ENCODE measurements at places on chromosomes 7 and 10.

DNA sequence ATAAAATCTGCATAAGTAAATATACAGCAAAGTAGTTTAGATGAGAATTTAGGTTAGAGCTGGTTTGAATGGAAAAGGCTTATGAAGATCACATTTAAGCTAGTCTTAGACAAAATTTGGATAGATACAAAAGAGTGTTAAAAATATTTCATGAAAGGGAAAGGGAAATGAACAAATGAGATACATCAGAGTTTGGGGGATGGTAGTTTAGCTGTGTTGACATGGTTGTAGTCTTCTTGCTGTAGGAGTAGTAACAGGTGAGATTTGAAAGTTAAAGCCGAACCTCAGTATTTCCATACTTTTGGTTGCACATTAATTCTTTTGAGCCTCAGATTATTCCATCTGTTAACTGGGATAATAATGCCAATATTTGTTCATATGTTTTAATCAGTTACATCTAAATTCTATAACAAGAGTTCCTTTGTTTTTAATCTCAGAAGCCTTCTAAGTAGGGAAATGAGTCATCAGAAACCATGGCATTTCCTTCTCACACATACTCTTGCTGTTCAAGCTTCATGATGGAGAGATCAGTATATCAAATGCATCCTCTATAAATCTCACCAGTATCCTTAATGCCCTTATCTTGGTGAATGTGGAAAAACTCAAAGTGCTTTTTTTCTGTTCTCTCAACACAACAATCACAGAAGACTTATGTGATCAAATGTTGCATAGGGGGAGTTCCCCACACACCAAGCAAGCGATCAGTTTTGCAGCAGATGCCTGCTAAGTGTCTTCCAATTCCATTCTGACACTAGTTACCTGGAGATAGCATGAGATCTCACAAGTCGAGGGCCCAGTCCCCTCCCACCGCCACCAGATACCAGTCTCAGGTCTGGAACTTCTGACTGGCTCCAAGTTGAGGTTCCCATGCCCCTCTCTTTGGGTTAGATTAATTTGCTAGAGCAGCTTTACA lies 84.7 kb downstream of the MAPK8 start:
- no peak for DNase-seq

GRCh38 chr7:149415391-149416071 lies 45.3 kb downstream of the ZNF777 start:
- DNase-seq: no peak

DNA sequence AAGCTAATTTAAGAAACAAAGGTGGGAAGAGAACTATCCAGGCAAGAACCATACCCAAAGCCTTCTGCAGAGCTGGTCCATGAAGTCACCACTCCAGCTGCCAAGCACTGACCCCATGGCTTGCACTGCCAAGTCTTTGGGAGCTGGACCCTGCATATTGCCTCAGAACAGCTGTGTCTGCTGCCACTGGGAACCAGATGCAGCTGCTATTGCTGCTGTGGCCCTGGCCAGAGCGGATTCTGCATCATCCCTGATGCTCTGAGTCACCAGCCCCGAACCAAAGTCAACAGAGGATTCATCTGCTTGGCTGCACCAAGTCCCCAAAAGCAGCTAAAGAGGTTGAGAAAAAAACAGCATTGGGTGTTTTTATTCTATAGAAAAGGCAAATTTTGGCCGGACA lies 39.2 kb upstream of the GSAP start:
- DNase-seq: no peak

DNA sequence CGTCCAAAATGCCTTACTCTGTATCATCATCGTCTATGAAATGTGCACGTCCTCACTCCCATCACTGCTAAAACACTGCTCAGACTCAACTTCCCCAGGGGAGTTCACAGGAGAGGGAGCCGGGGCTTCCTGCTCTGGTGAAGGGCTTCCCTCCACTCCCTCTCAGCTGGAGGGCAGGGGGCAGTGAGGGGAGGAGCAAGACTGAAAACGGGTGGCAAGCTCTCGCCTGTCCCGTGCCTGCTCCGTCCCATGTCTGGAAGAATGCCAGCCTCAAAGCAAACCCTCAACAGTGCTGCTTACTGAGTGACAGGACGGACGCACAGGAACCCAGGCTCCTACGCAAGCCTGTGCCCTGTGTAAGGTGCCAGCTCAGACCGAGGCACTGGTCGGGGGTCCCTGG lies 25.1 kb downstream of the PRKAG2 start:
- DNase-seq: no peak

GRCh38 chr7:154953006-154953684 lies 49.8 kb downstream of the PAXIP1 start:
- DNase-seq: peak; percentile 79

DNA sequence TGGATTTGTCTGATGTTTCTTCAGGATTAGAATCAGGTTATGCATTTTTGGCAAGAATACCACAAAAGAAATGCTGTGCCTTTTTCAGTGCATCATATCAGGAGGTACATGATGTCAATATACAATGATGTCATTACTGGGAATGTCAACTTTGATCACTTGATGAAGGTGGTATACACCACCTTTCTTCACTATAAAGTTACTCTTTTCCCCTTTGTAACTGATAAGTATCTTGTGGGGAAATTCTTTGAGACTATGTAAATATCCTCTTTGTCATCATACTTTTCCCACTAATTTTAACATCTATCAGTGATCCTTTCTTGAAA lies 65.9 kb upstream of the TCF7L2 start:
- DNase-seq: no peak

GRCh38 chr7:139753081-139753692 lies 24.6 kb downstream of the HIPK2 start:
- DNase-seq: peak; percentile 21

GRCh38 chr10:124652701-124653100 lies 91.5 kb downstream of the FAM53B start:
- DNase-seq: no peak

- DNase-seq: no peak
These were observed 112.7 kb downstream of the MTERF1 start for GRCh38 chr7:91767820-91768219.

DNA sequence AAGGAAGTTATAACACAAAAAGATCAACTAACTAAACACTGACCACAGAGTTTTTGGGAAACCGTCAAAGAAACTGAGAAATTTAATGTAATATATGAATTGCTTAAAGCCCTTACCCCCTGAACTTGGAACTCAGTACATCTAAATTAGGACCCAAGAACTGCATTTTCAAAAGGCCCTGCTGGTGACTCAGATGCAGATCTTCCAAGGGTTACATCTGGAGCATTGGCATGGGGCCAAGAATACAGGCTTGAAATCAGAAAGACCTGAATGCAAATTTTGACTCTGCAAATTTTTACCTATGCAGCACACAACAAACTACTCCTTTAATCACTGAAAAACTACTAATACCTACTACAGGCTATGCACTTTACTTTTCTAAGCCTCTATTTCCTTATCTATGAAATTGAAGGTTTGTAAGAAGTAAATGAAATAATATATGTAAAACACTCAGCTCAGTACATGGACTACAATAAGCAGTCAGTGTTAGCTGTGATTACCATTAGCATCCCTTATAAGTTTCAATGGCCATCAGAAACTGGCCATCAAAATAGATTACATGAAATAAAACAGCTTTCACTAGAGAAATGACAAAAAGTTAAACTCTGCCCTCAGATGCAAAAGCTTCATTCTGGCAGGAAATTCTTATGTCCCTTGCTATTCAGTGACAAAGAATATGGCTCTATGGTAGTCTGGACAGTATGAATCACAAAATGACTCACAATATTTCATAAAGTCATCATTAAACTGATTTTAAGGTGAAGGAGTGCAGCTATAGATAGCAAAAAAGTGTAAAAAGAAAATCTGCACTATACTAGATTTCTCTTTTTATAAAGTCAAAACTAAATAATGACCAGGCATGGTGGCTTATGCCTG lies 43.6 kb downstream of the NSUN6 start:
- peak; percentile 8 for DNase-seq

GRCh38 chr10:55263327-55263726 lies 462.3 kb upstream of the PCDH15 start:
- DNase-seq: peak; percentile 10

GRCh38 chr7:51783241-51783640 lies 466.6 kb upstream of the COBL start:
- DNase-seq: no peak

DNA sequence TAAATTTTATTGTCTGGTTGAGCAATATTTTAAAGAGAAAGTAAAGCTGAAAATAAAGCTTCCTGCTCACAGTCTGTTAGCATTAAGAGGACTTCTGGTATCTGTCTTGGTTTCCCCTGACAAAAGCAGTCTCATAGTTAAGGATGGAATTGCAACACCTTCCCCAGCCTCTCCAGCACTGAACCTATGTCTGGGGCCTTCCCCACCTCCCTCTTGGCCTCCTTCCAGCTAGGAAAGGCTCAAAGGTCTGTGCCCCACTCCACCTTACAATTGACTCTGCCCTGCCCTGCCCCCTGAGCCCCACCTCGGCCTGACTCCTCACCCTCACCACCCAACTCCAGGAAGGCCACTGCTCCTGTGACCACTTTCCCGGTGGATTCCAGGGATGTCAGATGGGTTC lies 33.2 kb downstream of the COL17A1 start:
- no peak for DNase-seq

DNA sequence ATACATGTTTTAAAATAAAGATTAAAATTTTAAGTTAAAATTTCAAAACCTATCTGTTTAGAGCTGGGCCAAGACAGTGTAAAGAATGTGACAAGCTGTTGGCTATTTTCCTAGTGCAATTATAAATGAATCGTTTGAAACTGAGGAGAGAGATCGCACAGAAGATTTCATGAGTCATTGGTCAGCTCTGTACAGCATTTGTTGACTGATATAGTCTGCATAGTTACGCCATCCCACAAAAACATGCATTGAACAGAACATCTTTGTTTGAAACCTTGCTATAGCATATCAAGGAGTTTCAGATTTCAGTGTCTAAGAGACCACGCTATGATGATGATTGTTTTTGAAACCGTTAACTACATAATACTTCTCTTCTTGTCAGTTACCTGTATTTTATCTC lies 1.3 kb upstream of the C10orf67 start:
- no peak for DNase-seq

GRCh38 chr7:102300643-102301221 lies 14.1 kb downstream of the SH2B2 start:
- DNase-seq: peak; percentile 78

DNA sequence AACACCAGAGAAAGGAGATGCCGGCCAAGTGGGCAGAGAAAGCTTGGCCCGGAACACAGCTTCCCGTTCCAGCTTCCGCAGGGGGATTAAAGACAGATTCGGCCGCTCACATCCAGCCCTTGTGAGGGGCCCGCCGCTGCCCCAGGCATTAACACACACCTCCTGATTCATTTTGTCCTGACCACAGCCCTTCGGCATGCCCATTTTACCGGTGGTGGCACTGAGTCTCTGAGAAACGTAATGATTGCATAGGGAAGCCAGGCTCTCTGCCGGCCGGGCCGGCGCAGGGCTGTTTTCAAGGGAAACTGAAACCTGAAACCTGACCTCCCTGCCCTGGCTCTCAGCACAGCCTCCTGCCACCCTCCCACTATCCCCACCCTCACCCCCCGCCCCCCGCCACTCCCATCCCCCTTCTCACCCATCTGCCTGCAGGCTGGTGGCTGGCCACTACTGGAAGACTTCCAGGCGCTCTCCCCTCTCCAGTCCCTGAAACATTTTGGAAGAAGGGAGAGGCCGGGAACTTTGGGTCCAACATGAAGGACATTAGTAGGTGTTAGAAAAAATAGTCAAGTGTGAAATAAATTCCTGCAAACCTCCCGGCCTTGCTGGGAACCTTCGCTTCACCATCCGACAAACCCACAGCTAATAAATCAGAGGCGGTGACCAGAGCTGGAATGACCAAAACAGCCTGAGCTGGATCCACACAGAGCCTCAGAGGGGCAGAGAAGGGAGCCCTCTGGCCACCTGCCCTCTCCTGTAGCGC lies 83.5 kb upstream of the CUX1 start:
- peak; percentile 85 for DNase-seq

- DNase-seq: no peak
These were observed 9.5 kb upstream of the FRA10AC1 start for GRCh38 chr10:93711891-93712290.

- DNase-seq: peak; percentile 76
These were observed 175.1 kb downstream of the COBL start for GRCh38 chr7:51141451-51142003.

DNA sequence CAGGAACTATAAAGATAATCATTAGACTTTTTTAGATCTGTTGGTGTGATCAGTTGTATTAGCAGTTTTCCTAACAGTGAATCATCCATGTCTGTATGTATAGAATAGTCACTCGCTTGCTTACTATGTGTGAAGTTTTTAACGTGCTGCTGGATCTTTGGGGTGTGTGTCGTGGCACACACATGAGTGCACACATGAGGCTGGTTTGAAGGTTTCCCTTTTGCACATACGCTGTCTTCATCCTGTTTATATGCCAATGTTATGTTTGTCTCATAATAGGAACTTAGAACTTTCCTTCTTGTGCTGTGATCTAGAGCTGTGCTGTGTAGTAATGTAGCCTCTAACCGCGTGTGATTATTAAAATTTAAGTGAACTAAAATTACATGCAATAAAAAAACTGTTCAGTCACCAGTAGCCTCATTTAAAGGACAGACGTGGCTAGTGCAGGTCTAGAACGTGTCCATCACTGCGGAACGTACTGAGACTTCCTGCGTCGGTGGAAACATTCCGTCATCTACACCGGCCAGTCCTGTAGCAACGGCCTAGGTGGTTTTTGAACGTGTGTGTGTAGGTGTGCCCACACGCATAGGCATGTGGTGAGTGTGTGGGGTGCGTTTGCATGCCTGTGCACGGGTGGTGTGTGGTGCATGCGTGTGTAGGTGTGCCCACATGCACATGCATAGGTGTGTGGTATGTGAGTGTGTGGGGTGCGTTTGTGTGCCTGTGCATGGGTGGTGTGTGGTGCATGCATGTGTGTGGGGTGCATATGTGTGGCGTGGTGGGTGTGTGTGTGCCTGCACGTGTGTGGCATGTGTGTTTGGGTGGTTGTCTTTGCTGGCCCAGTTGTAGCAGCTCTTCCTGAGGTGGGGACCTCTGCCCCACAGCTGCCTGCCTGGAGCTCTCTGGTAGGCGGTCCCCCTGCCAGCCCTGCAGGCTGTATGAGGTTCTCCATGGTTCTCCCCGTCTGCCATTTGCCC lies 56.6 kb downstream of the INPP5A start:
- DNase-seq: no peak

GRCh38 chr7:2934211-2934731 lies 90.2 kb upstream of the GNA12 start:
- peak; percentile 42 for DNase-seq

- peak; percentile 96 for DNase-seq
These were observed 151.1 kb downstream of the CXCL12 start for GRCh38 chr10:44233561-44234482.

- no peak for DNase-seq
These were observed 810.2 kb downstream of the PCDH15 start for GRCh38 chr10:53990799-53991238.

- DNase-seq: no peak
These were observed 1.1 kb downstream of the JMJD1C start for GRCh38 chr10:63464402-63465292.

DNA sequence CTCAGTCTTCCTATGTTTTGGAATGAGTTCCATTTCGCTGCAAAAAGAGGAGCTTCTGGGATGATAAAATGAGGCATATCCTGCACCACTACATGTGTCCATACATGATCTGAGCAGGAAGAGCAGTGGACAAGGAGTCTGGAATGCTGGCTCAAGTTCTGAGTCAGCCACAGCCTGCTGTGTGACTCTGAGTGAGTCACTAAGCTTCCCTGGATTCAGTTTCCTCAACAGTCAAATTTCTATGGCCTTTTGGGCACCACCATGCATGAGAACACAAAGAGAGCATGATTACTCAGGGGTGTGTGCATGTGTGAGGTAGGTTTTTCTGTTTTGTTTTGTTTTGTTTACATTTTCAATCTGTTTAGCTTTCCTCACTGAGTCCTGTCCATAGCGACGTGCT lies 254.6 kb downstream of the ANKRD30A start:
- DNase-seq: no peak

Measured in mesendoderm (in vitro differentiated cells).